PC-9 (cell line): ENCODE measurements at places on chromosomes 2 and 18.

DNA sequence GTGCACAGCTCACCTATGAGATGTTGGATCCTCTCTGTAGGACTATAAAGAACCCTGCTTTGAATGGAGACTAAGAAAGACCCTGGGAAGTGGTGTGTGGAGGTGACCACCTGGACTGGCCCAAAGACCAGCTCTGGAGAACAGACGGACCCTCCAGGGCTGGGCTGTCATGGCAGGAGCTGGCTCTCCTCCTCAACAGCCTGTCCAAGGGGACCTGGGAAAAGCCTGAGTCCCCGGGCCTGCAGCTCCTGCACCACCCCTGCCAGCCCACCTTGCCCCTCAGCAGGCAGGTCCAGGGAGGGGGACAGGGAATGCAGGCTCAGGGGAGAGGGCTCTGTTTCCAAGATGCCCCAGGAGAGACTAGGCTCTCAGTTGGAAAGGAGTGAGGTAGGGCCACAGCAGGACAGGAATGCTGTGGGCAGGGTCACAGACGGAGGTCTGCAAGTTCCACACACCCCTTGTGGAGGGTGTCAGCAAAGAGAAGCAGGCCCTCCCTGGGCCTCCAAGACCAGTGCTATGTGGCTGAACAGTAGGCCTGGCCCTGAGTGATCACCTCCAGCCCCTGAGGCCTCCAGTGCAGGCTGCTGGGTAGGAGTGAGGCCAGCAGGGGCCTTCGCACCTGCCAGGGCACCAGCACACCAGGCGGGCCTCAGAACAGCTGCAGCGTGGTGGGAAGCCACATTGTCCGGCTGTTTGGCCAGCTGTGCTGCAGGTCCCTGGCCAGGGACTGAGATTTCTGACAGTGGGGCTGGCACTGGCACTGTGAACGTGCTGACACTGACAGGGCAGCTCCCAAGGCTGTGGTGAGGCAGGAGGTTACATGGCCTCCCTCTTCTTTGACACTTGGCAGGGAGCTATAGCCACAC, 86.4 kb upstream of the OTOS start:
- H3K27me3 ChIP-seq = peaks cover 30% of the 10 kb centered on the region
- no peak overlapping the region for H3K27ac ChIP-seq
- DNase-seq = no peak
- H3K4me1 ChIP-seq = no peaks in the 10 kb centered on the region
- no peak overlapping the region for H3K4me3 ChIP-seq

DNA sequence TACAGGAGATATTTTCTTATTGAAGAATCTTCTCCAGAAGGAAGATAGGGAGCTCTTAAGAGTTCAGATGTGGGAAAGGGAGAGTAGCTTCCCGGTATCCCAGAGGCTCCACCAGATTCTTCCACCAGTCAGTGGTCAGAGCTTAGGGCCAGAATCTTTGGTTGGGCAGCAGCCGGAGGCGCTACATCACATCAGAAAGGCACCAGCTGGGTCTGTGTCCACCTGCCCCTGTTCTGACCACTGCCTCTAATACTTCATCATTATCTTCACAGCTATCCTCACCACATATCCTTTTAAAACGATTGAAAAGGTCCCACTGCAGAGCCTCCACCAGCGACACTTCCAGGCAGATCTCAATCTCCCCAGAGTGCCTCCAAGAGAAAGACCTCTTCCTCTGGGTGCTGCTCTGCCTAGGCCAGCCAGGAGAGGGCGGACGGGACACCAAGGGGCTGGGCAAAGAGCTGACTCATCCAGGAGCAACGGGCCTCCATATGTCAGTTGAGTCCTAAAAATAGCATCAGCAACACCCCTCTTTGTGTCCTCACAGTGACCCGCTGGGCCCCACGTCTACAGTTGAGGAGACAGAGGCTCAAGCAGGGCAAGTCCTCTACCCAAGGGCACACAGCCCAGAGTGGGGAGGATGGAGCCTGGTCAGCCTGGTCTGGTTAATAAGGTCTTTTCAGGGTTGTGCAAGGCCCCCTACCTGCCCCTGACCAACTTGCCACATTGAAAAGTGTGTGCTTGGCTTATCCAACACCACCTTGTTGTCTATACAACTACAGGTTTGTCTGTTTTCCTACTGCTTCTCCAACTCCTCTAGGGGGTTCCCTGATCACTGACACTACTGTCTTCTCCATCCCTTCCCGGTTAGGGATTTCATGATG, 81.2 kb downstream of the ADD2 start:
- H3K27me3 ChIP-seq = peaks cover 13% of the 10 kb centered on the region; the same call in 1 of the 2 replicates
- H3K4me1 ChIP-seq = no peaks in the 10 kb centered on the region
- H3K27ac ChIP-seq = no peak overlapping the region
- H3K4me3 ChIP-seq = no peak overlapping the region

- peak overlapping the region; percentile 48 for H3K27ac ChIP-seq
- H3K4me1 ChIP-seq = peaks cover 55% of the 10 kb centered on the region
- H3K4me3 ChIP-seq = peak overlapping the region; percentile 88
- H3K27me3 ChIP-seq = no peaks in the 10 kb centered on the region
- DNase-seq = no peak
Measured at GRCh38 chr2:85889627-85890281, 964 bp upstream of the ST3GAL5 start.

DNA sequence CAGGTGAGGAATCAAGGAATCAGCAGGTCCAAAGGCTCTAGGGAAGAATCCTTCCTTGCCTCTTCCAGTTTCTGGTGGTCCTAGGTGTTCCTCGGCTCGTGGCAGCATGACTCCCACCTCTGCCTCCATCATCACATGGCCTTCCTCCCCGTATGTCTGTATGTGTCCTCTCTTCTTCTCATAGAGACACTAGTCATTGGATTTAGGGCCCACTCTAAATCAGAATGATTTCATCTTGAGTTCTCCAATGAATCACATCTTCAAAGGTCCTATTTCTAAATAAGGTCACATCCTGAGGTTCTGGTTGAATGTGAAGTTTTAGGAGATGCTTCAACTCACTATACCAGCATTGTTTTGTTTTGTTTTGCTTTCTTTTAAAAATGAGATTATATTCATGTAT, 11.1 kb upstream of the AGFG1 start:
- H3K27me3 ChIP-seq = no peaks in the 10 kb centered on the region
- no peaks in the 10 kb centered on the region for H3K36me3 ChIP-seq
- peaks cover 44% of the 10 kb centered on the region for H3K4me1 ChIP-seq
- DNase-seq = no peak
- H3K4me3 ChIP-seq = no peak overlapping the region

DNA sequence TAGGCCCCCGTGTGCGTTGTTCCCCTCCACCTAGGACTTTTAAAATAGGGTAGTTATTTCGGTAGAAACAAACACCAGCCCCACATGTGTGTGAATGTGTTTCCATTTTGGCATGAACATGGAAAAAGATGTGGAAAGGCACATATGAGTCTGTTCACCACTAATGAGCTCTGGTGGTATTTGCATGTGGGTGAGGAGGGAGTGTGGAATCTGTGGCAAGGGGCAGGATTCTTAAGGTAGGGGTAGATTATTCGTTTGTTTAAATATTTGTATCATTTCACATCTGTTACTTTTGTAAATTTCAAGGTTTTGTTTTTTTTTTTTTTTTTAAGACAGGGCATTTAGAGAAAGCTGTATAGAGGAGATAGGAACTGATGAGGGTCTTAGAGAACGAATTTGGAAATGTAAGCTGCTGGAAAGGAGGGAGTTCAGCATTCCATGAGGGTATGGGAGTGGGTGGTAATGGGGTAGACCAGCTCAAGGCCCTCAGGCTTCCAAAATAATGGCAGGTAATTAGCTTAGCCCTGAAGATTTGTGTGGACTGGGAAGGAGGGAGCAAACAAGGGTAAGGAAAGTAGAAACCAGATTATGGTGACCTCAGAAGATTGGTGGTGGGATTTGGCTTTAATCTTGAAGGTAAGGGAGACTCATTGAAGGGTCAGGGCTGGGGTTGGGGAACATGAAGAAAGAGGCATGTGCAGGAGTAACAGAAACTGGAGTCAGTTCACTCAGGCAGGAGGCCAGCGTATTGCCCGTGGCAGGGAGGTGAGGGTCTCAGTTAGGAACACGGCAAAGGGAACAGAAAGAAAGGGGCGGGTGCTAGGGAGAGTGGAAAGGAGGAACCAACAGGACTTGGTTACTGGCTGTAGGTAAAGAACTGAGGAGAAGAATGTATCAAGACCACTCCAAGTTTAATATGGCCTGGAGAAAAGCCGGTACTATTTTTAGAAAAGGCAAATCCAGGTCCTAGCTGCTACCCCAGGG, 123.6 kb downstream of the PLB1 start:
- peaks cover 85% of the 10 kb centered on the region for H3K4me1 ChIP-seq
- H3K4me3 ChIP-seq = no peak overlapping the region
- H3K27me3 ChIP-seq = no peaks in the 10 kb centered on the region
- peak overlapping the region; percentile 68 for H3K27ac ChIP-seq
- H3K36me3 ChIP-seq = no peaks in the 10 kb centered on the region

GRCh38 chr2:170113168-170113894, 64.6 kb upstream of the MYO3B start:
- no peak overlapping the region for H3K4me3 ChIP-seq
- no peak overlapping the region for H3K27ac ChIP-seq
- H3K36me3 ChIP-seq = no peaks in the 10 kb centered on the region
- H3K4me1 ChIP-seq = no peaks in the 10 kb centered on the region
- no peak for DNase-seq

DNA sequence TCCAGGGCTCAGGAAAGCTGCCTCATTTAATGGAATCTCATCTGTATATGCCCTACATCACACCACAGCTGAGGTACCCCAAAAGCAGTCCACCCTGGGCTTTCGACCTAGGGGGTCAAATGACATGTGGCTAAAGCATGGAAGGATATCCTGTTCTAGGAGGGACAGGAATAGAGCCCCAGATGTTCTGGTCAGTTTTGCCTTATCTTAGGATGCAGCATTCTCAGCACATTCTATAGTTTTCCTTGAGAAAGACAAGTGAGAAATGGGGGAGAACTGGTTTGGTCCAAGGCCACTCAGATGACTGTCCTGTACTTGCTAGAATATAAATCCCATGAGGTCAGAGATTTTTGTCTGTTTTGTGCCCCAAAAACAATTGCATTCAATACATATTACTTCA, 688.0 kb upstream of the ZEB2 start:
- H3K27me3 ChIP-seq = no peaks in the 10 kb centered on the region
- no peaks in the 10 kb centered on the region for H3K4me1 ChIP-seq
- no peak overlapping the region for H3K4me3 ChIP-seq

GRCh38 chr18:57062844-57063243, 84.0 kb upstream of the BOD1L2 start:
- no peaks in the 10 kb centered on the region for H3K27me3 ChIP-seq
- H3K4me1 ChIP-seq = no peaks in the 10 kb centered on the region
- H3K4me3 ChIP-seq = no peak overlapping the region
- H3K27ac ChIP-seq = no peak overlapping the region
- no peaks in the 10 kb centered on the region for H3K36me3 ChIP-seq

DNA sequence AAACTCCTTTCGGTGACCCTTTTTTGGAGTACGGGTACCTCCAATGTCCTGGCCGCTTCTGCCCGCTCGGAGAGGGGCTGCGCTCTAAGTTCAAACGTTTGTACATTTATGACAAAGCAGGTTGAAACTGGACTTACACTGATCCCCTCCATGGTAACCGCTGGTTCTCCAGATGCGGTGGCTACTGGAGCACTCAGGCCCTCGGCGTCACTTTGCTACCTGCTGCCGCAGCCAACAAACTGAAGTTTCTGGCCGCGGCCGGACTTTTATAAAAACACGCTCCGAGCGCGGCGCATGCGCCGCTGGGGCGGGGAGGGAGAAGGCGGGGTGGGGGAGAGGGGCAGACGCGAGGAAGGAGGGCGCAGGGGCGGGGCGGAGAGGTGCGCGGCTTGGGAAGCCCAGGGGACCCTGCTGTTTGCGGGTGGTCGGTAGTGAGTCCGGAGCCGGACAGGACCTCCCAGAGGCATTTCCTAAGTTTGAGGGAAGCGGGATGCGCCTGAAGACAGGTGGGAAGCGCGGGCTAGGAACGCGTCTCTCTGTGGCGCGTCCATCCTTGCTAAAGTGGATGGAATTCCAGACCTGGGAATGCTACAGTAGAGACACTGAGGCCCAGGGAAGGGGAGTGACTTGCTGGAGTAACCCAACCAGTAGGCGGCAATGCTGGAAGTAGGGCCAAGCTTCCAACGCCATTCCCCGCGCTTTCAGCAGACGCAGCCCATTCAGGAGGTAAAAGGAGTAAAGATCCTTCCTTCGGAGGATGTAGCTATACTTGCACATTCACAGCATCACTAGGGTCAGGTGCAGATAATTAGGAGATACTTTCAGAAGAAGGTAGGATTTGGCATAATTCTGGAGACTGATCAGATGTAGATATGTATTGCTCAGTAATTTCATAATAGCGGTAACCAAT, at the start of gene CXCR4:
CXCR4 (minus strand) TSS at position 241 of the 910 bp plus-strand sequence; CDS start at position 152, 89 bp downstream.
- H3K4me1 ChIP-seq = no peaks in the 10 kb centered on the region
- no peak for DNase-seq
- no peaks in the 10 kb centered on the region for H3K36me3 ChIP-seq
- H3K27me3 ChIP-seq = no peaks in the 10 kb centered on the region
- H3K4me3 ChIP-seq = no peak within 1 kb of the TSS
- H3K27ac ChIP-seq = no peak within 1 kb of the TSS
